NCI-H187 (cell line): ENCODE measurements at places on chromosomes 5 and 9.

- DNase-seq = no peak
These were observed 288.1 kb upstream of the EFNA5 start for GRCh38 chr5:107958861-107959260.

GRCh38 chr5:59485107-59485506 lies 408.4 kb downstream of the PDE4D start:
- no peak for DNase-seq

DNA sequence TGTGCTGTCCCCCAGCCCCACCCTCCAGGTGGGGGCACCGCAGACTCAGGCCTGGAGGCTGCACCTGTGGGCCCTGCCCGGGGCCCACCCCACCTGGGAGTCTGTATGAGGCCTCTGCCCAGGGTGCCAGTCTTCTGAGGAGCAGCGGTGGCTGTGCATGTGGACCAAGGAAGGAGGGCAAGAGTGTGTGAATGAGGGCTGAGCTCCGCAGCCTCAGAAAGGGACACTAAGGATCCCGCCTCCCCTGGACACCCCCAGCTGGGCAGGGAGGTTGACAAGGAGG lies 19.1 kb downstream of the FGD3 start:
- DNase-seq = no peak

GRCh38 chr9:16868701-16869100 lies 1.8 kb downstream of the BNC2 start:
- no peak for DNase-seq

GRCh38 chr9:70427161-70427945 lies 12.9 kb upstream of the KLF9 start:
- no peak for DNase-seq

- DNase-seq = no peak
These were observed 10.8 kb downstream of the NSG2 start for GRCh38 chr5:174056064-174056847.

GRCh38 chr9:125536776-125537175 lies 170.2 kb downstream of the MAPKAP1 start:
- DNase-seq = no peak

- DNase-seq = no peak
These were observed 67.0 kb downstream of the PTTG1 start for GRCh38 chr5:160488394-160489325.

DNA sequence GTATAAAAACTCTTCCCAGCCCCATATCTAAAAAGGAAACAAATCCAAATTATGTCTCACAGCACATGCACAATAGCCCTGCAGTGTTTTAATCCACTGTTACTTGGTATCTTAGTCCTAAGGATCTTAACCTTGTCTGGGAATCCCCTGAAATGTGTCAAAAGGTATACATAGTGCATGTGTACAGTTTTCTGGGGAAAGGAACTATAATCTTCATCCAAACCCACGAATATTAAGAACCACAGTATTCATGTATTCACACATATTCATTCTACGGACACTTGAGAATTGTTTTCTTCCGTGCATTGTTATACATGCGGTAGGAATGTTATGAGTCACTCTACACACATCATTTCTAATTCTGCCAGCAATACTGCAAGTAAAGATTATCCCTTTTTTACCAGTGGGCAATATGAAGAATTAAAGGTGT lies 47.8 kb upstream of the SNX2 start:
- DNase-seq = no peak

DNA sequence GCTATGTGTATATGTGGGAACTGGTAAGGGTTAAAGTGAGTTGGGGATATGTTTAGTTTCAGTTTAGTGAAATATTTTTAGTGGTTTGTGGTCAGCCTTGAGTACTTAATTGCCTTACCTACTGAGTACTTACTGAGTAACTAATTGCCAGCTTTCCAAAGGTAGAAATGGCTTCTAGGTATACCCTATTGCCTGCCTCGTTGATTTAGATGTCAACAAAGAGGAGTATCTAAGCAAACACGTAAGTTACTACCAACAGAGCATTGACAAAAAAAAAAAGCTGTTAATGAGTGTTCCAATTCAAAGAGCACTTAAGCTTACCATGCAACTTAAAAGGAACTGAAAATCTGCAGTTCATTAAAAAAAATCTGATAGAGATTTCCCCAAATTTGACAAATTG lies 8.8 kb downstream of the ATP10B start:
- DNase-seq = no peak

DNA sequence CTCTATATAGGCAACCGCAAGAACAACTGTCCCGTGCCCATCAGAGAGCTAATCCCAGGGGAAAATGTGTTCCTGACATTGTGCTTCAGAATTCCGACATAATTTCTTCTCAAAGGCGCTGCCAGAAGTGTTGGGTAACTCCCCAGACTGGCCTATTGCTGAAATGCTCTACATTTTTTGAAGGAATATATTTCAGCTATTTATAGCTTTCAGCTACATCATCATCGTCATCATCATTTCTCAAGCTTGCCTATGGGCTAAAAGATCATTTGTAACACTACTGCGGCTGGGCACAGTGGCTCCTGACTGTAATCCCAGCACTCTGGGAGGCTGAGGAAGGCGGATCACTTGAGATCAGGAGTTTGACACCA lies 49.7 kb downstream of the MYO10 start:
- no peak for DNase-seq

DNA sequence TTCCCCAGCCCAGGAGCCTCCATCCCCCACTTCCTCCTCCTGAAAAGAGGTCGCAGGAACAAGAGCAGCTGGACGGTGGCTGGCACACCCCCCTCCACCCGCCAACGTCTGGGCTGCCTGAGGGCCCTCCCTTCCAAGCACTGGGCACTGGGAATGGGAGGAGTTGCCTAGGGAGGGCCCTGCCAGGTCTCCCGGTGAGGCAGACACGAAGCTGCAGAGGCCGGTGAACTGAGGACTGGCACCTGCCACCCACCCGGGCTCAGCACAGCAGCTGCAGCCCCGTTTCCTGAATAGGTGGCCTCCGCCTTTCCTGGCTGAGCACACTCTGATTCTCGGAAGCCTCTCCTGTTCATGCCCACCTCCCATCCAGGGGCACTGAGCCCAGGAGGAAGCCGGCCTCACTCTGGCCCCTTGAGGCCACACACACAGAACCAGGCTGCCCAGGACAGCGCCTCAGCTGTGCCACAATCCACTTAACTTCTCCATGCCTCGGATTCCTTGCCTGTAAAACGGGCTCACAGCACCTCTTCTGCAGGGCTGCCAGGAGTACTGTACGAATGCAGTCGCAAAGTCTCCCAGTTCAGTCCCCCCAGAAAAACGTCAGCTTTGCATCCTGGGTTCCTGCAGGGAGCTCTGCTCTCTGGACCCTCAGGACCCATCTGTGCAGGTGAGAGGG lies 1.3 kb downstream of the NPDC1 start:
- no peak for DNase-seq

- DNase-seq = no peak
These were observed 38.6 kb downstream of the TGFBI start for GRCh38 chr5:136067422-136067821.

DNA sequence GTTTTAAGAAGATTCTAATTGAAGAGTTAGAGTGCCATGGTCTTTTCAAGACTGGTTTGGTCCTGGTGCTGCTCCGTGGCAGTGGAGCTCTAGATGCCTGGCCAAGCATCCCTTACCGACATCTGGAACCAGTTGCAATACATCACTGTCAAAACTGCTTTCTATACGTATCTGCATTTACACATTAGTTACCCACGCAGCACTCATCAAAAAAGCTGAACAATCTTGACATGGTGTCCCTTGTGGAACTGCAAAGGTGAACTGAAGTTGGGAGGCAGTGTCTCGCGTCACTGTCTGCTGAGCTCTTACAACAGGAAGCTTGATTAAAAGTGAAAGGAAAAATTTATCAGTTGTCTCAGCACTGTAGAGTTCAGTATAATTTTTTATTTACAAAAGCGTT lies 82.6 kb downstream of the PBX3 start:
- no peak for DNase-seq

- no peak for DNase-seq
These were observed 23.2 kb upstream of the RNF20 start for GRCh38 chr9:101510459-101510858.
